ENCODE measurements at places on chromosomes 1 and 21.

DNA sequence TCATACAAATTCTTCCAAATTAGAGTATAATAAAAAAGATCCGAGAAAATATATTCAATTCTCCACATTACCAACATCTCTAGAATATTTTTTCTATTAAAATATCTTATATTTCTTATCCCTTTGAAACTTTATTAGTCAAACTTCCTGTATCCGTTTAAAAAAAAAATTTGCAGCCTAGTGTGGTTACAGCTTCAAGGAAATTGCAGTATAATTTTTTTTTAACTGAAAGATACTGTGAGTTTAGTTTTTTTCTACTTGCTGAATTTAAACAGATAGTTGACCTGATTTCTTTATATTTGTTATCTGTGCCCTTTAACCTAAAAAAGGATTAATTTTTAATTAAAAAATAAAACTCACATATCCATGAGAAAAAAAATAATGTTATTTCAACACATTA, 1.5 kb downstream of the RGS18 start:
- DNase-seq = peak; percentile 55

- DNase-seq = no peak
These were observed 6.0 kb downstream of the TRABD2B start for GRCh38 chr1:47991187-47991586.

DNA sequence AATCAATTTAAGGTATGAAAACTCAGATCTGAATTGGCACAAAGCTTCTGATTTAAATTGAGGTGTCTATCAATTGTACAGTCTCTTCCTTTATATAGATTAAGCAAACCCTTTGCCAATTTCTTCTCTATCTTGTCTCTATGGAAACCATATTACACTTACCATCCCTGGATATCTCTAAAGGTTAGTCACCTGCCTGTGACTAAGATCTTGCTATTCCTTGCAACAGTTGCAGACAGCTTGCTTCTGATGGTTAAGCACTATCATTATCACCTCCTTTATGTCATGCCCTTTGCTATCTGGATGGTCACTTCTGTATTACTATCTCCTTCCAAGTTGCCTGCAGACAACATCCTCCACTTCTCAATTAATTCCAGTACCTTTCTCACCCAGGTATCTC, 998.6 kb upstream of the B3GALT2 start:
- no peak for DNase-seq

GRCh38 chr1:23561813-23562100, 2.5 kb upstream of the ID3 start:
- no peak for DNase-seq

DNA sequence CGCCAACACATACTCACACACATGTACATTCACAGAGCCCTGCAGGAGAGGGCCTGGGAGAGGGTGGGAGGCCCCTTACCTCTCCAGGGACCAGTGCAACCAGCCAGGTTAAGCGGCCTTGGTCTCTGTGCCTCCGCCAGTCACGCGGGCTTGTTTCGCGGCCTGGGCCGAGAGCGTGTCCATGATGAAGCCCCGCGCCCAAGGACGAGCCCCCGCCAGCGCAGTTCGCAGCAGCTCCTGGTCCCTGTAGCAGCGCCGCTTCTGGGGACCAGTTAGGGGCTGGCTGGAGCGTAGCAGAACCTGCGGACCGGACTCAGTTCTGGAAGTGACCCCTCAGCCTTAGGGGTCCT, 7.3 kb upstream of the FAM167B start:
- DNase-seq = no peak

DNA sequence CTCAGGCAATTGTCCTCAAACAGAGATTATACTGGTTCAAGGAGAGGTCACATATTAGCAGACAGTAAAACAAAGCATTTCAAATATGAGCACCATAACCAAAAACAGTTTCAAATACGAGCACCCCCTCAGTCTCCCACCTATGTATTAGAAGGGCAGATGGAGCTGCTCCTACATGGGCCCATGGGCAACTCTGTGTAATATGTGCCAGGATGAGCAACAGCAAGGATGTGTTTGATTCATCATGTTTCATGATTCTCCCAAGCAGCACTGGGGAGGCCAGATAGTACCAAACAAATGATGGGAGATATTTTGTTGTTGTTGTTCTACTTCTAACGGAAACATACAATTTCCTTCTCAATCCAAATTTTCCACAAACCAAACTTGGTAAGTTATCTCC, 8.9 kb downstream of the ADSS2 start:
- no peak for DNase-seq

DNA sequence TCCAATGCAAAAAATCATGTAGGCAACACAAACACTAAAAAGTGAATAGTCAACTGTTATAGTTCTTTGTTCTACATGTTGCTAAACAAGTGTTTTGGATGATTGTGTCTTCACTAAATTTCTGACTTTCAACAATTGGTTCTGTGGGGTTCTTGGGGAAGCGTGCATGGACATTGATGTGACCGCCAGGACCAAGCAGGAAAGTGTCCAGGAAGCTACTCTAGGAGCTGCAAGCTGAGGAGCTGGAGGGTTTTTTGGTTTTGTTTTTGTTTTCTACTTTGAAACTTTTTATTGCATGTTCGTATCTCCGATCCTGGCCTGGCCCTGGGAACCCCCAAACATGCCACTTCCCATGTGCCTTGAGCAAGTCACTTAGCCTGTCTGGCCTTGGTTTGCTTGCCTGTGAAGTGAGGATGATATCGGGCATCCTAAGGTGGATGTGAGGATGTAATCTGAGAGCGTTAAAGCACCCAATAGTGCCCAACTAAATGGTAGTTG, 8.0 kb downstream of the TMPRSS3 start:
- DNase-seq = no peak

- DNase-seq = peak; percentile 34
These were observed 79.2 kb downstream of the TMEM53 start for GRCh38 chr1:44594871-44595735.

- peak; percentile 55 for DNase-seq
These were observed 10.0 kb upstream of the C1orf115 start for GRCh38 chr1:220680085-220680687.

DNA sequence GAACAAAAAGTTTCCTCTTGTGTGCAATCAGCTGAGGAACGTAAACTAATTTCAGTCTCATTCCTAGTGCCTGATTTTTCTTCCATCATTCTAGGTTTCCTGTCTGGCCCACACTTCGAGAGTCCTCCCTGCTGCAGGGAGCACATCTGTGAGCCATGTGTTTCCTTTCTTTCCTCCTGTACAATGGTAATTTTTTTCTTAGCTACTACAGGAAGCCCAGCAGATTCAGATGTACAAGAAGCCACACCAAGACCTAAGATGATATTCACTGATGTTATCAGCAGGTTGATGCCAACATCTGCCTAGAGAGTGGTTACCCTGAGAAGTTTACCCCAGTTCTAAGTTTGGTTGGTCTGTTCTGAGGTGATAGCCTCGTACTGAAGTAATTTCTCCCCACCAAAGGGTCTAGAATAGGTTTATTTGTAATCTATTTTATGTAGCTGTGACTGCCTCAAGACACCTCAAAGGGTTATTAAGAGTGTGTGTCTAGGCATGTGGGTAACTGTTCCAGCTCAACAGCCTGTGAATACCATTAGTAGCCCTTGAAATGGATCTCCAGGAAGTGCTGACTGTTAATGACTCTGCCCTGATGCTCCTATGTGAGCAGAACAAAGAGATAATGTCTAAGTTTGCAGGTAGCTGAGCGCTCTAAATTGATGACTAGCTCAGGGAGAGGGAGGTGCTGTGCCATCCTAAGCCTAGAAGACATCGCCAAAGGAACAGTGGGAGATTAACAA, 31.7 kb upstream of the CLDN14 start:
- no peak for DNase-seq

- no peak for DNase-seq
These were observed 165.7 kb downstream of the DHRS3 start for GRCh38 chr1:12452262-12452661.

- no peak for DNase-seq
These were observed 17.7 kb downstream of the PLA2G5 start for GRCh38 chr1:20087668-20088067.

DNA sequence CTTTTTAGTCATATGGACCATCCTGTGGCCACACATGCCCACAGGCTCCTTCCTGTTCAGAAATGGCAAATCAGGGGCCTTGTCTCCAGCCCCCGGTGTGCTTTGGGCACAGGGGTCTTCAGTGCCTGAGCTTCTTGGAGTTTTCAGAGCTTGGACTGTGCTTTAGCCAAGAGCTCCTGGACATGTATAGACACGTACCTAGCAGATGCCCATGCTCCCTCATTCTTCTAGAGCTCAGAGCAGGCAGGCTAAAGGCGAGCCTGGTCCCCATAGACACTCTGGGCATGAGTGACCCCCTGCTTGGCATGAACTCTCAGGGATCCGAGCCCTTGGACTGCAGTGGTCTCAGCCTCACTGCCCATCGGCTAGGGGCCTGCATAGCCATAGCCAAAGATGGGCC, 106.8 kb downstream of the EPHB2 start:
- no peak for DNase-seq

- DNase-seq = no peak
These were observed 10.2 kb upstream of the CDC7 start for GRCh38 chr1:91490501-91490900.

GRCh38 chr1:239306426-239306825, 79.9 kb upstream of the CHRM3 start:
- DNase-seq = no peak

DNA sequence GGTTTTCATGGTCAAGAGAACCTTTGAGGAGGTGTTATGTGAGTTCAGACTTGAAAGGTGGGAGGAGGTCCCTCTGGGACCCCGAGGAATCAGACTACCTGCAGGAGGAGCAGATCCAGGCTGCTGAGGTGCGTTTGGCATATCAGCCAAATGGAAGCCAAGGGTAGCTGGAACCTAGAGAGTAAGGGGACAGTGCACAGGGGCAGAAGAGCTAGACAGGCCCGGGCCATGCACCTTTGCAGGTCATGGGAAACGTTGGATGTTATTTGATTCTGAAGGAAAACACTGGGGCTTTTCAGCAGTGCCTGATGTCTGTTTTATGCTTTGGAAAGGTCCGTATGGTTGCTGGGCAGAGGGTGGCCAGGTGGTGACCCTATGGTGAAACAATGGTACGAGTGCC, 169.2 kb downstream of the PGBD5 start:
- no peak for DNase-seq

- DNase-seq = peak; percentile 6
These were observed 20.7 kb downstream of the CD34 start for GRCh38 chr1:207890136-207890738.

- no peak for DNase-seq
These were observed 217.8 kb upstream of the HOOK1 start for GRCh38 chr1:59596956-59597355.

GRCh38 chr1:46691997-46692790, 20.5 kb downstream of the TEX38 start:
- DNase-seq = no peak

- no peak for DNase-seq
These were observed 12.7 kb downstream of the NFASC start for GRCh38 chr1:204883405-204883804.

GRCh38 chr1:2969011-2969844, 52.0 kb upstream of the ACTRT2 start:
- no peak for DNase-seq

GRCh38 chr1:119958223-119958622, 61.9 kb upstream of the ADAM30 start:
- DNase-seq = no peak

DNA sequence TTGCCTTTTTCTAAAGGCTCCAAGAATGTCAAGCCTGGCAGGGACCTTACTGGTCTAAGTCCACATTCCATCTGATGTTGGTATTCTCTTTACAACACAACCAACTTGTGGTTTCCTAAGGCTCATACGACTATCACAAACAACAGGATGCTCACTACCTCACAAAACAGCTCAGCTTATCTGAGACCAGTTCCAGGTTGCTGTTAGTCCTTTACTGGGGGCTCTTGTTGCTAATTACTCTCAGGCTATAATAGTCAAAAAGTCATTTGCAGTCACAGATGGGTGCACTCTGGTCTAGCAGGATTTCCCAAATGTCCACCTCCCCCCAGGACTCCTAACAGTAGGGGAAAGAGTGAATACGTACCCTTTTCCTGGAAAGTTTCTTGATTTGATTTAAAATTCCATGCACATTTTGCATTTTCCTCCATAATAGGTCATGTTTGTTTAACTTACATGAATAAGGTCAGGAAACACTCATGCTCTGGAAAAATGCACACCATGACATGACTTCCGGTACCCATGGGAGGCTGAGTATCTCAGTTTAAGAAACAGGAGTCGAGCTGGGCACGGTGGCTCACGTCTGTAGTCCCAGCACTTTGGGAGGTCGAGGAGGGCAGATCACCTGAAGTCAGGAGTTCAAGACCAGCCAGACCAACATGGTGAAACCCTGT, 16.0 kb downstream of the LCK start:
- no peak for DNase-seq

DNA sequence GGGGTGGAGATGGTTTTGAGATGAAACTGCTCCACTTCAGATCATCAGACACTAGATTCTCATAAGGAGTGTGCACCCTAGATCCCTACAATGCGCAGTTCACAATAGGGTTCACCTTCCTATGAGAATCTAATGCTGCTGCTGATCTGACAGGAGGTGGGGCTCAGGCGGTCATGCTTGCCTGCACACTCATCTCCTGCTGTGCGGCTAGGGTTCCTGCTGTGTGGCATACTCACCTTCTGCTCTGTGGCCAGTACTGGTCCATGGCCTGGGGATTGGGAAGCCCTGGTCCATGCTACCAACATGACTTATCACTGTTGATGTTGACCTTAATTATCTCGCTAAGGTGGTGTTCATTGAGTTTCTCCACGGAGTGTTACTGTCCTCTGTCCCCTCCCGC, 144.5 kb downstream of the NAV1 start:
- no peak for DNase-seq

GRCh38 chr1:2344121-2344681, 47.2 kb downstream of the MORN1 start:
- no peak for DNase-seq

GRCh38 chr1:3393024-3393986, 61.2 kb upstream of the ARHGEF16 start:
- no peak for DNase-seq

- DNase-seq = no peak
These were observed 9.9 kb downstream of the CD58 start for GRCh38 chr1:116560704-116561490.

GRCh38 chr1:33015216-33015615, 21.5 kb downstream of the AK2 start:
- no peak for DNase-seq

- DNase-seq = no peak
These were observed 30.4 kb downstream of the APP start for GRCh38 chr21:26140164-26140579.

- DNase-seq = no peak
These were observed 40.5 kb upstream of the H6PD start for GRCh38 chr1:9194024-9194423.

DNA sequence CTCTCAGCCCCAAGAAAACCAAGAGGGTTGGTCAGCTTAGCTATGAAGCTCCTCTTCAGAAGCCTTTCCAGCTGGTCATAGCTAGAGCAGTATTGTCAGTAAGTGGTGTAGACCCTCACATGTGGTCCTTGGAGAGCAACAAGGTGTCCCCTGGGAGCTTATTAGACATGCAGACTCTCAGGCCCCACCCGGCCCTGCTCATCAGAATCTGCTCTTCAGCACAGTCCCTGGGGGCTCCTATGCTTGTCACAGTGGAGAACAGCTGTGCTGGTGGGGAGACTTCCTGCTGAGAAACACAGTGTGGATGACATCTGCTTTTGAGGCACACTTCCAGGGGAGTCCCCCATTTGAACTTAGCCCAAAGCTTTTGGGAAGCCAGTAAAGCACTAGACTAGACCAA, 21.9 kb upstream of the NEK2 start:
- no peak for DNase-seq

- DNase-seq = no peak
These were observed 89.1 kb upstream of the IVNS1ABP start for GRCh38 chr1:185406006-185406690.

Measured in AML-193 (cell line).